Lower lobe of right lung (tissue), 2 donors: ENCODE measurements at places on chromosomes 5 and 9. TPM values are rescaled to one million over a fixed set of nuclear protein-coding genes. Genes with fewer than 3 reads are reported as not detected.

DNA sequence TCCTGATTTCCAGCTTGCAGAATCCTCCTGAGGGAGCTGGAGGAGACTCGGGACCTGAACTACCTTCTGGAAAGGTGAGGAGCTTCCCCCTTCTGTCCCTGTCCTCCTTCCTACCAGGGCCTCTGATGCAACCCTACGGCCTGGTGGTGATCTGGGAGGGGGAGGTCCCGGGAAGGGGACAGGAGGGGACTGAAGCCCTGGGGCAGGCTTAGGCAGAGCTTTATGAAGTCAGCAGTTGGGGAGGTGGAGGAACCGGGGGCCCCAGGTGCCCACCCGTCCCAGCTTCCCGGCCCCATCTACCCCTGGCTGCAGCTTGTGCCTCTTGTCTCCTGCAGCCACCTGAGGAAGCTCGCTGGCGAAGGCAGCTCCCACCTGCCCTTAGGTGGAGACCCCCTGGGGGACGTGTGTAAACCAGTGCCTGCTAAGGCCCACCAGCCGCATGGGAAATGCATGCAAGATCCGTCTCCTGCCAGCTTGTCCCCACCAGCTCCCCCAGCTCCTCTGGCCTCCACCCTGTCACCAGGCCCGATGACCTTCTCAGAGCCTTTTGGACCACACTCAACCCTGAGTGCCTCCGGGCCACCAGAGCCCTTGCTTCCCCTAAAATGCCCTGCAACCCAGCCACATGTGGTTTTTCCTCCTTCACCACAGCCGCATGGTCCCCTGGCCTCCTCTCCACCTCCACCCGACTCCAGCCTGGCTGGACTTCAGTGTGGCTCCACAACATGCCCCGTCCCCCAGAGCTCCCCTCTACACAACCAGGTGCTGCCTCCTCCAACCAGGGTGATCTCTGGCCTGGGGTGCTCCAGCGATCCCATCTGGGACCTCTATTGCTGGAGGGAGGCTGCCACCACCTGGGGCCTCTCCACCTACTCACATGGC, 2.1 kb downstream of the SPATA31E1 start:
- no peak for DNase-seq

DNA sequence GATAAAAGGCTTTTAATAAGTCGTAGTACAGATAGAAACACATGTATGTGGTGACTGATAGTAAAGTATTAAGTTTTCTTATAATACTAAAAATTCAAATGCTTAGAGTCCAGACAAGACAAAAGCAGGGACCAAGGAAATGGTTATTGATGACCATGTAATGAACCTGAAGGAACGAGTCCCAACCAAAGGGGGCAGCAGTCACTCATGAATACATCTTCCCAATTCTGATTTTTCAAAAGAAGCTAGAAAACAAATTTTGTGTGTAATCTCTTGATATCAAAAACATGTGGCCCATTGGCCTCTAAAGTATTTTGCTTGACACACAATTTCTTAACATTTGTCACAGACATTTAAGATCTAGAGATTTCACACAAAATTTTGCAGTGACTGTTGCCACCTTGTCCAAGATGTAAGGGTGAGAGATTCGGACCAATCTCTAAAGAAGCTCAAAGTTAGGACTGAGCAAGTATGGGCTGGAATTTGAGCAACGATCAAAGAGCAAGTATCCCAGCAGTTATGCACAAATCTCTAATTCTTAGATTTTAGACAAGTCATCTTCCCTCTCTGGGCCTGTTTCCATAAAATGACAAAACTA, 66.8 kb downstream of the ARL15 start:
- no peak for DNase-seq

GRCh38 chr5:117455236-117456233, 880.9 kb upstream of the SEMA6A start:
- DNase-seq = peak; percentile 43

- no peak for DNase-seq
These were observed 129.4 kb downstream of the NUDT12 start for GRCh38 chr5:103433211-103433610.

The SPATA31D4 gene
- total RNA-seq = not detected

The MYOT gene
- not detected for total RNA-seq

The DMRT3 gene
- 0.24 TPM for total RNA-seq
